Hair follicular keratinocyte (primary cell): ENCODE measurements at places on chromosomes 7 and 10. TPM values are rescaled to one million over a fixed set of nuclear protein-coding genes. Genes with fewer than 3 reads are reported as not detected.

THSD7A gene
- total RNA-seq: not detected in 2 replicates

CYP2E1 gene
- total RNA-seq: not detected in 2 replicates

DNA2 gene
- total RNA-seq: 6.3 and 12.2 TPM in 2 replicates

CYP3A4 gene
- not detected in 2 replicates for total RNA-seq

KNDC1 gene
- total RNA-seq: not detected in 2 replicates

KLLN gene
- 0.08 TPM in 2 replicates for total RNA-seq

LIPK gene
- not detected in 2 replicates for total RNA-seq

NUTM2E gene
- 0.30 TPM in 1 of 2 replicates, not detected in the other for total RNA-seq

ZNF862 gene
- 1.0 and 6.5 TPM in 2 replicates for total RNA-seq

INA gene
- total RNA-seq: under 0.01 and 0.08 TPM in 2 replicates

PRSS37 gene
- not detected in 2 replicates for total RNA-seq
